ENCODE measurements at places on chromosomes 2 and 18. TPM values are rescaled to one million over a fixed set of nuclear protein-coding genes. Genes with fewer than 3 reads are reported as not detected.

Gene CYP27A1
- total RNA-seq, result 95.9 TPM

Gene KHK
- 11.5 TPM for total RNA-seq

Gene USP34
- 108 TPM for total RNA-seq

Gene RFTN2
- total RNA-seq, result 4.5 TPM

Gene DIPK1C
- not detected for total RNA-seq

Gene PLEKHH2
- 23.3 TPM for total RNA-seq

Gene CRYGD
- total RNA-seq, result not detected

Gene IL1F10
- total RNA-seq, result not detected

Gene ASIC4
- not detected for total RNA-seq

Gene SPP2
- total RNA-seq, result not detected

DNA sequence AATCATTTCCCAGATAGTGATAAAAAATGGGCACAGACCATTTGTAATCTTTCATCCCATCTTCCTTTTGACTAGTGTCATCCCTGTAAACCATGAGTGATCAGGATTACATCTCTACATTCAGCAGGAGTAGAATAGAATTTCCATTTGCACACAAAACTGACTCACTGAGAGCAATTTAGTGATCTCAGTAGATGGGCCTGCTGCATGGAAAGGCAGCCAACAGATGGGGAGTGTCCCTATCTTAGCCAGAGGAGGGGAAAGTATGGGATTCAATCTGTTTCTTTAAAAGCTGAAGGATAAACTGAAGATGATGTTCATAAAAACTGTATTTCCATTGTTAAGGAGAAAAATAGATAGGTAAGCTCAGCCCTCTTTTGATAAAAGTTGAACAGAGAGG lies 441.7 kb downstream of the ZNF521 start:
- no peak for DNase-seq

DNA sequence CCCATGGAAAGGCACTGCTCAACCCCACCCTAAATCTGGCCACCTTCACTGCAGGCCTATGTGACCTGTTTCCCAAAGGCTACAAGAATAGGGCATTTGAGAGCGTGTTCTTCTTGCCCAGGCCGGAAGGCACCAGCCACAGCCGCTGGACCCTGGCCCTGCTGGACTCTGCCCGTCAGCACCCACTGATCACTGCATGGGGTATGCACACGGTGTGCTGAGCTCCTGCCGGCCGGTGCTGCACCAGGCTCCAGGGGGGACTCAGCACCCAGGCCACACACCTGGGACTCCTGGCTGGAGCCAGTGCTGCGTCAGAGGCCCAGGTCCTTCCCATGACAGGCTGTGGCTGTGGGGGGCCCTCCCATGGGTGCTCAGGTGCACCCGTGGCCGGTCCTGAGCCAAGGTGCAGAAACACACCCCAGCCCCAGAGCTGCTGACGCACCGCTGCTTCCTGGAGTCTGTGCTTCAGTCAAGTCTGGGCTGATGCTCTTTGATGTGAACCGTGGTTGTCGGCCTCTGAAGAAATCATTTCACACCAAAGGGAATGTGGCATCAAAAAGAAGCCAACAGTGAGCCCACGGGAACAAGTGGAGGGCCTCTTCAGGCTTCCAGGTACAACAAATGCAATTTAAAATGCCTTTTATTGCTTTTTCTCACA lies 6.5 kb downstream of the KCNG2 start:
- DNase-seq, result no peak

DNA sequence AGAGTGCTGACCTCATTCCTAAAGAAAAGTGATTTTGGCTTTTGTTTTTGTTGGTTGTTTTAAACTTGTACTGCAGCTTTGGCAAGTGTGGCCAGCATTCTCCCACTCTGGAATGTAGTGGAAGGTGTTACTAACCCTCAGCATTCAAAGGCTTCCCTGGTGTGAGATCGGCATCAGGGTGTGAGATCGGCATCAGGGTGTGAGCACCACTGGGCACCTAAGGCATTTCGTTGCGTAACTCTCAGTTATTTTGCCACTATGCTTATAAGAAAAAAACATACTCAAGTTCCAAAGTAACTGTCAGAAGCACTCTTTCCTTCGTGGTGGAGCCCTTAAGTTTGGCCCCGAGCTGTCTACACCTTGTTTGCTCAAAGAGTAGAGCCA lies 1.7 kb downstream of the CYBRD1 start:
- DNase-seq, result no peak

- no peak for DNase-seq
Observed at GRCh38 chr2:62234755-62235655, 39.1 kb downstream of the B3GNT2 start.

GRCh38 chr2:230974096-230974913 lies 21.6 kb upstream of the SPATA3 start:
- DNase-seq, result no peak

DNA sequence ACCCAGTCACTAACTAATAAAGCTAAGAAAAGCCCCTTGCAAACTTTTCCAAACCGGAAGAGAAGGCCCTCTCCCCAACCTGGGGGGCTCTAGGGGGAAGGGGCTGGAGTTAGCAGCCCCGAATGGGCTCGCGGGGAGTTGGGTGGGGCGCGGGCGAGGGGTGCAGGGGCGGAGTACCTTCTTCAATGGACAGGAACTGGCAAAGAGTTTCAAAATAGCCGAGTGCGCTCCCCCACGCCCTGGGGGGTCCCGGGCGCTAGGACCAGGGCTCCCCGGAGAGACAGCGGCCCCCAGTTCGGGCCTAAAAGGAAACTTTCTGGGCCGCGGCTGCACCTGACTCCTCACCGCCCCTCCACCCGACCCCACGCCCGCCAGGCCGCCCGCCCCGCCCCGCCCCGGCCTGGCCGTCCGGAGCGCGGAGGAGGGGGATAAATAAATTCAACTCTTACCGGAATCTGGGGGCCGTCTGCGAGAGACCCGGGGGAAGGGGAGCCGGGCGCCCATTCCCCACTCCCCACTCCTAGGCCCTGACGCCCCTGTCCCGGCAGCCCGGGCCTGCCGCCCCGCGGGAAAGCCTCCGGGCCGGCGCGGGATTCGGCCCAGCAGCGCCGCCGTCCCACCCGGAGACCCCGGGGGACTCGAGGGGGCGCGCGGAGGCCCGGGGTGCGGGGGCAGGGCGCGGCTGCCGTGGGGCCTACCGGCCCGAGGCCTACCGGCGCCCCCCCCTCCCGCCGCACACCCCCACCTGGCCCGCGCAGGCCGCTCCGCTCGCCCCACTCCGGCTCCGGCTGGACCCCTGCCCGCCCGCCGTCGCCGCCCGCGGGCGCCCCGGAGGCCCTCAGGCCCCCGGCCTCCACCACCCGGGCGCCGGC lies 868 bp downstream of the INO80D start:
- DNase-seq, result peak; percentile 49

DNA sequence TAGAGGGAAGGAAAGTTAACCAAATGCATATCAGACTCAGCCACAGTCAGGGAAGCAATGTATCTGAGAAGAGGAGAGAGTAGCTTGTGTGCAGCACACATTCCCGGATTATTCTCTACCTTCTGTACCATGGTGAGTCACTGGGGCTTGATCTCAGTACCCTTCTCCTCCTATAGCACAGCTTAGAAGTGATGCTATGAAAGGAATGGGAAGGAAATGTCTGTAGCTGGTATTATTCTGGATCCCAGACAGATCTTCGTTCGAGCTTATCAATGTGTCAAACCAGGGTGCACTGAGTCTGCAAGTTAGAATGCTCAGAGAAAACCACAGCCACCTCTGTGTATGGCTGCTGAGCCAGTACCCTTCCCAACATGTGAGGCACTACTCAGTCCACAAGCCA lies 88.0 kb upstream of the NFU1 start:
- no peak for DNase-seq

DNA sequence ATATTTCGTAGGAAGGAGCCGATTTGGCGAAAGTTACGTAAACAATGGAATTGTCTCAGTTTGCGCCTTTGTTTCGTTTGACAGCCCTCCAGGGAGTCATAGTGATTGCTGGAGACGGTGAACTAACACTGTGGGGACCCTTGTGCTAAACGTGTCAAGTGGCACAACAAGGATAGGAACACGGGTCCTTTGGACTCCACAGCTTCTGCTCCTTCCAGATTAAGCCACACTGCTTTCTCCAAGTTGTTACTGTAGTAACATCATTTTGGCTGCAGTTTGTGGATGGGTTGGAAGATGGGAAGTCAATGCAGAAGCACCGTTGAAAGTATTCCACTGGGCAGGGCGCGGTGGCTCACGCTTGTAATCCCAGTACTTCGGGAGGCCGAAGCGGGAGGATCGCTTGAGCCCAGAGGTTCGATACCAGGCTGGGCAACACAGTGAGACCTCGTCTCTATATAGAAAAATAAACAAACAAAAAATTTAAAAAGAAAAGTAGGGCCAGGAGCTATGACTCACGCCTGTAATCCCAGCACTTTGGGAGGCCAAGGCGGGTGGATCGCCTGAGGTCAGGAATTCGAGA lies 636 bp upstream of the IMMT start:
- DNase-seq, result peak; percentile 67

DNA sequence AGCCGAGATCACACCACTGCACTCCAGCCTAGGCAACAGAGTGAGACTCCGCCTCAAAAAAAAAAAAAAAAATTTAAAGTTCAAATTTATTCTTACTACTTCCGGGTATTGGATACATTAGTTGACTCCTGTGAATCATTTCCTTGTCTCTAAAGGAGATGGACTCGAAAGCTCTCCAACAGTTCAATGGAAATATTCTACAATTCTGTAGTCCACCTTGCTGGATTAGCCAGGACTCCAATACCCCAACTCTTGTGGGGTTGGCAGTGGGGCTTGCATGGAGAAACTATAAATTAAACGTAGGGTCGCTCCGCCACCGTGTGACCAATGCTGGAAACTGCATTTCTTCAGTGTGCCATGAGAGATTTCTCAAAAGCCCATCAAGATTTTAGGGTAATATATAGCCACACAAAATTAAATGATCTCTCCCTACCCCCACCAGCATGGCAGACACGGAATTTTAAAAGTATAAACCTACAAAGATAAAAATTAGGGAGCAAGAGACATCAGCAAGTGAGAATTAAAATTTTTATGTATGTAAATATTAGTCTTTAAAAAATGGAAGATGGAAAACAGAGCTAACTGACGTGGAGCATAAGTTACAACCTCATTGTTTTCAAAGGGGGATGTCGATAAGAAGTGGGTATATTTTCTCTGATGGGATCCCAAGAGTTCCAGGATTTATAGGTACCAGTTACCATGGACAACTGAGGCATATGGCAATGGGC lies 27.8 kb upstream of the GAREM2 start:
- DNase-seq, result peak; percentile 64

- DNase-seq, result no peak
Observed at GRCh38 chr2:181465676-181466375, 8.6 kb downstream of the ITGA4 start.

- no peak for DNase-seq
Observed at GRCh38 chr2:61910603-61911002, 5.1 kb downstream of the COMMD1 start.
